ENCODE measurements at places on chromosomes 4 and X.
A peak's percentile ranks its signal among the peaks of the same experiment; 100 is the strongest.

- no peak for DNase-seq
Measured at GRCh38 chr4:164771088-164771487, 17.2 kb downstream of the SMIM31 start.

- DNase-seq, result no peak
Measured at GRCh38 chr4:188697243-188697642, 558.0 kb downstream of the TRIML1 start.

GRCh38 chr4:187380181-187380581, 615.4 kb upstream of the ZFP42 start:
- peak; percentile 14 for DNase-seq

DNA sequence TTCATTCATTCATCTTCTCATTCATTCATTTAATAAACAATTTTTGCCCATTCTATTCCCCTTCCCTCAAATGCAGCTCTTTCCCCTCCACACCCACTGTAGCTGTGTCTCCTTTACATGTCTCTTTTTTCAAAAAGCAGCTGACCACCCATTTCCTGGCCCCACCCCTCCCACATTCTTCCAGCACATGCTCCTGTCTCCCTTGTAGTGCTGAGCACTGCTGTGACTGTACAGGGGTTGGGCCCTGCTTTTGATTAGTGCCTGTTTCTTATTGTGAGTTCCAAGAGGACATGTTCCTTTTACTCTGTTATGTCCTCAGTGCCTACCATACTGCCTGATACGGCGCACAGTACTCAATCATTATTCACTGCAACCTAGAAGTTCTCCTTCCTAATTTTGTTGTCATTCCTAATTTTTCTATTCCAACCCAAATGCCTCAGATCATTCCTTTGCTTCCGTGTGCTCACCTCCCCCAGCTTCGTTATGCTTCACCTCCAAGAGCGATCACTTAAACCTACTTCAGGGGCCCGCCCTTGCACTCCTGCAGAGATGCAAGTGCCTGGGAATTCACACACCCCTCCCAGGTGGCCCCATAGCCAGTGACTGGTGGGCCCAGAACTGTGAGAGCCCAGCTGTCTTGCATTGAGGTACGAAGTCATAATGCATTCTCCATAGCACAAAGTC, 152.2 kb downstream of the STK32B start:
- DNase-seq, result no peak

DNA sequence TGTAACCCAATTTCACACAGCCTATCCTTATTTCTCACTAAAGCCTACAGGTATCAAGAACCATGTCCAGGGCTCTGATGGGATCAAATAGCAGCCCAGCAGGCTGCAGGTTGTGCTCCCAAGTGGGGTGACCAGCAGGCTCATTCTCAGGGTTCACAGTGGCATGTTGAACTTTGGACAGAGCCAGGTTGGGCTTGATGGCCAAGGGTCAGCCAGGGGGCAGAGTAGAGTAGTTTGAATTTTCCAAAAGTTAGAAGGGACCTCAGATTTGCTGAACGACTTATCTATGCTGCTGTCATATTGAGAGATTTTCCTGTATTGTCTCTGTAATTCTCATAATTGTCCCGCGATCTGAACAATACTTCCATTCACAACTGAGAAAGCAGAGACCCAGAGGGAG, 310.8 kb upstream of the BOD1L1 start:
- DNase-seq, result no peak

DNA sequence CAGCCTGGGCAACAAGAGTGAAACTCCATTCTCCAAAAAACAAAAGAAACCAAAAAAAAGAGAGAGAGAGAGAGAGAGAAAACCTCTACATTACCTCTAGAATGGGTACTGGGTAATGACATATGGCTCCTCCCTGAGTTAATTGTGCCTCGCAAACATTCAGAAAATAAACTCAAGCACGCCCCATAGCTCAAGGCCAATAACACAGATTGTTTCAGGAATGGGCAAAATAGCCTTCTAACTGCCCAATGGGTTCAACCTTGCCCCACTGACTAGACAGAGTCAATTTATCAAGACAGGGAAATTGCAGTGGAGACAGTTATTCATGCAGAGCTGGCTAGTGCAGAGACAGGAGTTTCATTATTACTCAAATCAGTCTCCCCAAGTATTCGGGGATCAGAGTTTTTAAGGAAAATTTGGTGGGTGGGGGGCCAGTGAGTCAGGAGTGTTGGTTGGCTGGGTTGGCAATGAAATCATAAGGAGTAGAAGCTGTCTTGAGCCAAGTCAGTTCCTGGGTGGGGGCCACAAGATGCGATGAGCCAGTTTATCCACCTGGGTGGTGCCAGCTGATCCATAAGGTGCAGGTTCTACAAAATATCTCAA, 25.1 kb downstream of the NIPAL1 start:
- DNase-seq, result no peak

Measured in SHP77 (cell line).